LHCN-M2 (cell line): ENCODE measurements at places on chromosomes 5 and 9. TPM values are rescaled to one million over a fixed set of nuclear protein-coding genes. Genes with fewer than 3 reads are reported as not detected.
A peak's percentile ranks its signal among the peaks of the same experiment; 100 is the strongest.

Gene FOXD4L4
- total RNA-seq = 0.06 and 0.17 TPM in 2 replicates

Gene PCSK5
- 8.2 and 11.9 TPM in 2 replicates for total RNA-seq

Gene PCDHGB1
- 6.8 and 8.1 TPM in 2 replicates for total RNA-seq

Gene RNF183
- total RNA-seq = not detected in 2 replicates

Gene PCDHGA12
- 6.1 and 6.9 TPM in 2 replicates for total RNA-seq

Gene ECSCR
- total RNA-seq = 0.19 and 0.40 TPM in 2 replicates

Gene IFNE
- total RNA-seq = 0.75 and 1.7 TPM in 2 replicates

GRCh38 chr9:31519424-31519823, 865.0 kb upstream of the ACO1 start:
- DNase-seq = no peak

- no peak for DNase-seq
These were observed 3.9 kb upstream of the HK3 start for GRCh38 chr5:176902911-176903664.

DNA sequence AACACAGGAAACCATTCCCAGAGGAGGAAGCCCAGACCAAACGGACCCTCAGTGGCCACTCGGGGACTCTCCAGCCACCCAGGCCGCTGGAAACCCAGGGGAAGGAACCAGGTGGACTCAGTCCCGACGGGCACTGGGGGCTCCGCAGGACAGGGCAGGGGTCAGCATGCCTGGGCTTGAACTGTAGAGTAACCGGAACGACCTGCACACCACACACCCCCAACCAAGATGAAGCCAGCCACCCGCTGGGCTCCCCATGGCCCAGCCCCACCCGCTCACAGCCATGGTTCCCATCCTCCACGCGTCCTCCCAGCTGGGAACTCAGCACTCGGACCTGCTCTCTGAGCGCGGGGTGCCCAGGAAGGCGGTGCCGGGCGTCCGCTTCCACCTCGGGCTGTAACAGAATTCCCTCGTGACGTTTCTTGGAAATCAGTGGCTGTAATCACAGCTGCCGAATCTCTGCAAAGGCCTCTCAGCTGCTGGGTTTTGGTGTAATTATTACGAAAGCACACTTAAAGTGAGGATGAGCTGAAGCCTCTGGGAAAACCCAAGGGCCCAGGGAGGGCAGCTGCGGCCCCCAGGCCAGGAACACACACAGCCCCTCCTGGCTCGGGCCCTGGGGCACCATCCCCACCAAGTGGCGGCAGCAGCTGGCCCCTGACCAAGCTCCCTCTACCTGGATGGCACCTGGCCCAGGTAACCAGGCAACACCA, 13.8 kb downstream of the NACC2 start:
- peak; percentile 76 for DNase-seq

GRCh38 chr5:2989517-2989916, 238.0 kb upstream of the IRX2 start:
- no peak for DNase-seq
